ENCODE measurements at places on chromosomes 7 and 10. TPM values are rescaled to one million over a fixed set of nuclear protein-coding genes. Genes with fewer than 3 reads are reported as not detected.

DNA sequence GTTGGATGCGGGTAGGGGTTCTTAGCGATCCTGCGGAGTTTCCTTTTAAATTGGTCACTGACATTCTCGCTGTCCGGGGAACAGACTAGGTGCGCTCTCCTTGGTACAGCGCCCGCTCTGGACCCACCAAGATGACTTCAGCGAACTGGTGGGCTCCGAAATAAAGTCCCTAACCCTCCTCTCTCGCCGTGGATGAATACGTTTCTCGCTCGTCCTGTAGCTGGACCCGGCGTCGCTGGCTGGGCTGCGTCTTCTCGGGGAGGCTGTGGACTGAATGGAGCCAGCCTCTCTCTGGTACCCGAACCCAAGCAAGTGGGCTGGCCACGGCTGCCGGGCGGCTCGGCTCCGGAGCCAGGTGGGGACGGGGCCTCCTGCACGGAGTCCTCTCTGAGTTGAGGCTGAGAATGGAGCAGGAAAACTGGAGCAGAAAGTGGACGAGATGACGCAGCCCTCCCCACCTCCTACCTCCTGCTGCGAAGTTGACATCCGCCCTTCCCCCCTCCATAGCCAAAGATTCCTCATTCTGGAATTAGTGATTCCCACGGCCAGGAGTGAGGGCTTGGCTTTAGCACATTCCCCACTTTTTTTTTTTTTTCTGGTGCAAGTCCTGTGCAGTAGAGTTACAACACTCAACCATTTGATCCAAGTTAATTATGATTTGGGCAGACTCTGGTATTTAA is 1.5 kb downstream of the UNC5B start:
- DNase-seq = no peak

DNA sequence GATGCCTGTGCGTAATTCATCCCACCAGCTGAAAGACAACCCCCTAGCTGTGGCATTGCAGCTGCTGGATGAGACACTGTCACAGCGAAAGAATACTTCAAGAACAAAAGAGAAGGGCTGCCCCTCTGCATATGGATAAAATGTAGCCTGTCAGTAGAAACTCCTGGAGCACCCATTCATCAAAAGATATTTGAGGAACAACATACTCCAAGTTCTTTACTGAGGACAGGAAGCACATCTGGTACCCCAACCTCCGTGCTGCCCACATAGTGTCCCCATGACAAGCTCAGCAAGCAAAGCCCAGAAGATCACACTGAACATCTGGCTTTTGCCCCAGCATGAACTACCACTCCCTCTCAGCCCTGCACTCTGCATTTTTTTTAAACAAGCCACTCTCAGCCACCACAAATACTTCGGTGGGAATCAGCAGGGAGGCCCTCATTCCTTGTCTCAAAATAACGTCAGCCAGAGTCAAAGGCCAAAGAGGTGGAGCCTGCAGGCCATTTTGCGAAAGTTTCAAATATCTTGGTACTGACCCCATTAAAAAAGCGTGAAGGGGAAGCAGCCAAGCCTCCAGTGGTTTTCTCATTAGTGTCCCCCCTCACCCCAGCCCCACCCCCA is 1.7 kb downstream of the CREB3L2 start:
- no peak for DNase-seq

- DNase-seq = no peak
Observed at GRCh38 chr10:78299851-78300468, 266.3 kb downstream of the RPS24 start.

GRCh38 chr10:78780551-78780961 is 288.2 kb upstream of the ZMIZ1 start:
- no peak for DNase-seq

DNA sequence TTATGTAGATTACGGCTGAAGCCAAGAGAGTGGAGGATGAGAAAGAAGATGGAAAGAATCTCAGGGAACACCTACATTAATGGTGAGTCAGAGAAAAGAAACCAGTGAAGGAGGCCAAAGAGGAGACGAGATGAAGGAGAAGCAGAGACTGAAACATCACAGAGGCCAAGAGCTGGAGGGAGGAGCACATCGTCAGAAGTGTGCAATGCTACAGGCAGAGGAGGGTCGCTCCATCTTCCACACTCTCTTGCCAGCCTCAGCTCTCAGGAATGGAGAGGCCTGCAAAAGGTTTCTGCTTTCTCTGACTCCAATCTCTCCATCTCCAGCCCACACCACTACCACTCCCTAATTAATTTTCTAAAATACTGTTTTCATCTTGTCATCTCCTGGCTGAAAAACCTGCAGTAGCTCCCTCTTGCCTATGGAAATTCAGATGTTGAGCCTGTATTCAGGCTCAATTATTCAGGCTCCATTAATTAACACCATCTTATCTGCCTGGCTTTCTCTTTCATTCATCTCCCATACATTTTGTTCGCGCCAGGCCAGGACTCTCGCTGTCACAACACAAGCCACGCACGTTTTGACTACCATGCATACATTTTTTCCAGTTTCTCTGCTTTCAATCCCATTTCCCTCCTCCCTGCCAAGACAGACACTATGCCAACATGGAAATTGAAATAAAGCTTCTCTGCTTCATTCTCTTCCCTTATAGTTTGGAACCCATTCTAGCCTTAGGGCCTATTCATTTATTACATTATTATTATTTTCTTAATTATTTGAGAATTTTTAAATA is 165.8 kb downstream of the INHBA start:
- DNase-seq = no peak

Gene PNLIPRP1
- not detected for total RNA-seq

Gene TMEM213
- total RNA-seq = not detected

Gene OPN1SW
- total RNA-seq = not detected

Gene RASSF4
- 75.1 TPM for total RNA-seq

DNA sequence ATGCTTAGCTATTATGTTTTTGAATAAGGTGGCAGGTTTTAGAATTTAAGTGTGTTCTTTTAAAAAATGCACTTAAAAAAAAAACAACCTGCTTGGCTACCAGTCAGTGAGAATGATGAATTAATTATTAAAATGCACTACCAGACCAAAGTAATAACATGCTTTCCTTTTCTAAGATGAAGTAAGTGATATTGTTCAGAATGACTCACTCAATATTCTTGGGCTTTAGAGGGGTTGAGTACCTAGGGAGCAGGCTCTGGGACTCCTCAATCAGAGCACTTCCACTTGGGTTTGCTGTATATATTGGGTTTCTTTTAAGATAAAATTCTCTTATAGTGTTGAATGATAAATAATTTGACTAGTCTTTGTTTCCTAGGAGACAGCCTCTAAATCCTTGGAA is 8.6 kb downstream of the STAM start:
- no peak for DNase-seq

DNA sequence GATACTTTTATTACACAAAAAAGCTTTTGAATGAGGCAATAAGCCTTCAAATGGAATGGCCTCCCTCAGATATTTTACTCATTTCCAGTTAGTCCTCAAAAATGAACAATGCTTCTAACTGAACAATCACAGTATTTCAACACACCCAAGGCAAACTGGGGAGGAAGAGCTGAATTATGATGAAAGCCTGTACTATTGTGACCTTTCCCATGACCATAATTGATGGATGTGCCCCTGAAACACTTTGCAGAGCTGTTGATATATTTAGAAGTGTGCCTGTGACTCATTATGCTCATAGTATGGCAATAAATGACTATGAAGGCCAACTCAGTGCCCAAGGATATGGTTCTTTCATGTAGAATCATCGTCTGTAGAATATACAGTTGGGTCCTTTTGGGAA is 248.1 kb downstream of the AHR start:
- no peak for DNase-seq

Gene CDC14C
- not detected for total RNA-seq

DNA sequence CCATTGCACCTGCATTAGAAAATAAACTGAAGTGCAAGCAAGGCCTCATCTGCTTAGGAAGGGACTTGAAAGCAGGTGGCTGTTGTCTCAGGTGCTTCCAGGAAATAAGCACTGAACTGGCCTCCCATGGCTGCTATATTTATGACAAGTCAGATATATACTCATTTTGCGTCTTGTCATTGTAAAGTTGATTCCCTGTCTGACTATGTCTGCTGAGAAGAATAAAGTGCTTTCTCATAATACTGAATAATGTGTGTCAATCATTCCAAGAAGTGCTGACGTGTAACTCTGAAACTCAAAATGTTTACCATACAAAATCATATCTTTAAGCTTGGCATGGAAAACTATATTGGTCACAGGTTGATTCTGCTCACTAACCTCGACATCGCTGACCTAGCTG is 44.9 kb upstream of the SVOPL start:
- no peak for DNase-seq

Gene GIMAP8
- total RNA-seq = 14.4 TPM

DNA sequence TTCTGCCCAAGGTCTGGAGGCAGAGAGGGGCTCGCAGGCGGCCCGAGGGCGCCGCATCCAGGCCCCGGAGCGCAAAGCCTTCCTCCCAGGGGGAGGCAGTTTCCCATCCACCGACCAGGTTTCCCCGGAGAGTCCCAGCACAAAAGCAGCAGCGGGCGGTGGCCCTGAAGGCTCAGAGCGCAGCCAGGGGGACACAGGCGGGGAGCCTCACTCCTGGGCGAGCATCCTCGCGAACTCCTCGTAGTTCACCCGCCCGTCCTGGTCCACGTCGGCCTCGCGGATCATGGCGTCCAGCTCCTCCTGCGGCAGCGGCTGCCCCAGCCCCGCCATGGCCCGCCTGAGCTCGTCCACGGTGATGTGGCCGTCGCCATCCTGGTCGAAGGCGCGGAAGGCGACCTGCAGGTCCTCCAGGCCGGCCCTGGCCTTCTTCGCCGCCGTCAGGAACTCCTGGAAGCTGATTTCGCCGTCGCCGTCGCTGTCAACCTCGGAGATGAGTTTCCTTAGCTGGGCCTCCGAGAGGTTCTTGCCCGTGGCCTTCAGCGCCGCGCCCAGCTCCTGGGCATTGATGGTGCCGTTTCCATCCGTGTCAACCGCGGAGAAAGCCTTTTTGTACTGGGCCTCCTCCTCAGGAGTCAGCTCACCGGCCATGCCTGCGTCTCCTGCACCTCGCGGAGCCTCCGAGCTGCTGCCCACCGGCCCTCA is 428 bp downstream of the CALML5 start:
- DNase-seq = no peak

GRCh38 chr7:96219378-96220130 is 102.3 kb downstream of the SLC25A13 start:
- DNase-seq = no peak

Gene TMEM26
- total RNA-seq = 2.0 TPM

DNA sequence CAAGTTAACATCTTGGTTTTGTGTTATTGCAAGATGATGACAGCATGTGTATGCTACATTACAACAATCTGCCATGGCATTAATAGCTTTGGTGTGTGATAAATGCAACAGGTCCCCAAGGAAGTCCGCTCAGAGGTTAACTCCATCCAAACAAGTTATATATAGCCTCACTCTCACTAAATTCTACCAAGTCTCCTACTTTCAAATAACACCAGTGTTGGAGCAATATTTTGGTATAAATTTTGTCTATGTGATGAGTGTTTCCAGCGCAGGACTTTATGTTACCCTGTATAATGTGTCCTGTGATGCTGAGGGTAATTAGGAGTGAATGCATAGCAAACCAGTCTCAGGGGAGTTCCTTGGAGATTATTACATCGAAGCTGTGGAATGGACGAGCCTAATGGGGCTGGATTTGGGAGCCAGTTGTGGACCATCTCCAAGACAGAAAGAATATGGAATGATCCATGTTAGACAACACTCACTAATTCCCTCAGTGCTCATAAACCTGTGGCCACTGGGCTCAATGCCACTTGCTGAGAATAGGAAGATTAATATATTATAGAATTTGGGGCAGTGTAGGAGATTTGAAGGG is 127.6 kb upstream of the CXCL12 start:
- no peak for DNase-seq

DNA sequence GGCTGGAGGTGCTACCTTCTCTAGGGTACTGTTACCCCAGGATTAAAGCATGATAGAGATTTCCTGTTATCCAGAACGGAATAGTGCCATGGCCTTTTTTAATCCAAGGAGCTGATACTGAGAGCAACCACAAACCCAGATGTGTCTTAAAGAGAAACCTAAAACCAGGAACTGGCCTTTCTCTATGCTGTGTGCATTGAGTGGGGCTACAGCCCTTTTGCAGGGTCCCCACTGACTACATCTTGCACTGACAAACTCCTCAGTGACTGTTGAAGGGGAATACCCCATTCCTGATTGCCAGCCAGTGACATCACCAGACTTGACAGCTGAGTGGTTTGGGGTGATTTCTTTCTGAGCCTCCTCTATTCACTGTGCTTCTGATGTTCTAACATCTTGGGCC is 81.9 kb upstream of the CAPZA2 start:
- no peak for DNase-seq

Gene PWWP2B
- 10.1 TPM for total RNA-seq

- DNase-seq = no peak
Observed at GRCh38 chr10:91313796-91314485, 93.5 kb downstream of the PCGF5 start.

DNA sequence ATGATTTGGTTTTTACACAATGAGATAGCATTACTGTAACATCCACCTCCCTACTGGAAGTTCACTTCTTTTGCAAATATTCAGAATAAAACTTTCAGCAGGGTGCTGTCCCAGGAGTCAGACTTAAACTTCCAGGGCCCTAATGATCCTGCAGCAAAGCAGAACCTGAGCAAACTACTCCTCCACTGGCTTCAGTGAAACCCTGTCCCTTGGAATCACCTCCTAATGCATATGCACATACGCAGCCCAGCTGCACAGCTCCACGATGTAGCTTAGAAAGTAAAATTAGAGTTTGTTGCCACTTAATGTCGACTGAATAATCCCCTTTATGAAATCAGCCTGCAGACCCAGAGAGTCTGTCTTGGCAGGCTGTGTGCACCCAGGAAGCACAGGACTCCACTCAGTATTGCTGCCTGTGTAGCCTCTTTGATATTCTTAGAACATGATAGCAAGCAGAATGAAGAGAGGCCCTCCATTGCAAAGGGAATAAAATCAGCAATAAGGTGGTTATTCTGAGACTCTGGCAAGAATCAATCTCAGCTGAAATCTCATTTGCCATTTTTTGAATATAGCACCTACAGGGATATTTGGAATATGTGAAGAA is 1.6 kb downstream of the NPSR1 start:
- DNase-seq = no peak

Gene ERVW-1
- not detected for total RNA-seq

GRCh38 chr10:87532696-87533095 is 28.0 kb downstream of the MINPP1 start:
- DNase-seq = no peak

DNA sequence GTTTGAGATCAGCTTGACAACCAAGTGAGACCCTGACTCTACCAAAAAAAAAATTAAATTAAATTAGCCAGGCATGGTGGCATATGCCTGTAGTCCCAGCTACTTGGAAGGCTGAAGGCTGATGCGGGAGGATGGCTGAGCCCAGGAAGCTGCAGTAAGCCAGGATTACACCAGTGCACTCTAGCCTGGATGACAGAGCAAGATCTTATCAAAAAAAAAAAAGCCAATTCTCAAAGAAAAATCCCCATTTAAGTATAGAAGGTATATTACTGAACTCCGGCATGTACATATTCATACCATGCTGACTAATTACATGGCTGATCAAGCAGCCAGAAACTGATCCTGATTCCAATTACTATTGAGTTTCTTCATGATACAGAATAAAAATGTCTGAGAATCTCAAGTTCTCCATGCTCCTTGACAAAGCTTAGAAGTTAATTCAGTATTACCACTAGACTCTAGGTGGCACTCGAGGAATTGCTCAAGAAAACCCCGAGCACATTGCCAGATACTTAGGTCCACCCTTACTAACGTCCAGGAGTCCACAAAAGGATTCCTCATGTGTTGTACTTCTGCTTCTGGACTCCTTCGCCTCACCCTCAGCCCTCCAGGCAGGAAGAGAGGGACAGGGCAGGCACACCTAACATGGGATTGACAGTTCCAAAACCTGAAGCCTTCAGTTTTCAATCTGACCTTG is 148.9 kb downstream of the PARD3 start:
- DNase-seq = no peak

Gene HTR7
- 0.47 TPM for total RNA-seq

GRCh38 chr7:68789597-68789996 is 808.7 kb upstream of the AUTS2 start:
- DNase-seq = no peak

Data from omental fat pad (tissue), 4 donors.